ENCODE measurements at places on chromosomes 16 and 17. TPM values are rescaled to one million over a fixed set of nuclear protein-coding genes. Genes with fewer than 3 reads are reported as not detected.

The RAB37 gene
- 1.0 TPM for total RNA-seq

The XAF1 gene
- 7.3 TPM for total RNA-seq

The MMP25 gene
- total RNA-seq: 0.52 TPM

The SLC47A1 gene
- 0.52 TPM for total RNA-seq

The KIF18B gene
- total RNA-seq: 1.0 TPM

The MCRIP1 gene
- total RNA-seq: 81.9 TPM

The PIPOX gene
- 1.0 TPM for total RNA-seq

The TNFRSF17 gene
- not detected for total RNA-seq

The ALOX12 gene
- not detected for total RNA-seq

The TNFSF13 gene
- total RNA-seq: 2.1 TPM

The KCNJ2 gene
- total RNA-seq: 34.4 TPM

The TMIGD1 gene
- not detected for total RNA-seq

The HOXB9 gene
- not detected for total RNA-seq

The OMG gene
- not detected for total RNA-seq
